ENCODE measurements at places on chromosomes 4 and X.

GRCh38 chr4:151727365-151727764 lies 33.4 kb downstream of the GATB start:
- DNase-seq, result no peak

DNA sequence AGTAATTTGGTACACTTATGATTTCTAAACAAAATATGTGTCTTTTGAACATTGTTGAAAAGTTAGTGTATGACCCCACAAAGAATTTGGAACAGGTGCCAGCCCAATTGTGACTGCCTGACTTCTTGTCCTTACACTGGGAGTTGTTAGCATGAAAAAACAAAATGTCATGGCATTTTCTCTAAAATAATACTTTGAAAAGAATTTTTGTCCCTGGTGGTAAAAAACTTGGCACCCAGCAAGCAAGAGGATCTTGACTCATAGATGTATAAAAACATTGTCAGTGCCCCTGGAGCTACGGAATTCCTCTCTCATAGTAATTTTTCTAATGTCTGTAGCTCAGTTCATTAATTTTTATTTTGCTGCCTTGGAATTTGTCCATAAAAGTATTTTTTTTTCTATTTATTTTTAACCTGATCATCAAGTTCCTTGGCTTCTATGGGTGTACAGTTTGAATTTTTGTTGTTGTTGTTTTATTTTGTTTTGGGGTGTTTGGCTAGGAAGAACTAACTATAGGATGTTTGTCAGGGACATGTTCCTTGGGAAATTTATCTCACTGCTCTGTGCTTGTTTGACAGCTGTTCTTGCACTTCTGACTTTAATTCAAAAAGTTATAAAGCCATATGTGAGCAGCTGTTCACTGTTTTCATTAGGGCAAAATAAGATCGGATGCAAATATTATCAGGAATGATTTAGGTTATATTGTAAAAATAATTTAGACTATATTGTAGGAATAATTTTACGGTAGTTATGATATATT lies 95.4 kb upstream of the NUDT6 start:
- no peak for DNase-seq

GRCh38 chr4:87260477-87260876 lies 40.1 kb upstream of the KLHL8 start:
- DNase-seq, result no peak

GRCh38 chr4:140240237-140240636 lies 86.3 kb upstream of the MAML3 start:
- DNase-seq, result no peak
